ENCODE measurements at places on chromosomes 16 and 17.

- DNase-seq = no peak
Measured at GRCh38 chr16:1327619-1327947, 5.9 kb upstream of the BAIAP3 start.

DNA sequence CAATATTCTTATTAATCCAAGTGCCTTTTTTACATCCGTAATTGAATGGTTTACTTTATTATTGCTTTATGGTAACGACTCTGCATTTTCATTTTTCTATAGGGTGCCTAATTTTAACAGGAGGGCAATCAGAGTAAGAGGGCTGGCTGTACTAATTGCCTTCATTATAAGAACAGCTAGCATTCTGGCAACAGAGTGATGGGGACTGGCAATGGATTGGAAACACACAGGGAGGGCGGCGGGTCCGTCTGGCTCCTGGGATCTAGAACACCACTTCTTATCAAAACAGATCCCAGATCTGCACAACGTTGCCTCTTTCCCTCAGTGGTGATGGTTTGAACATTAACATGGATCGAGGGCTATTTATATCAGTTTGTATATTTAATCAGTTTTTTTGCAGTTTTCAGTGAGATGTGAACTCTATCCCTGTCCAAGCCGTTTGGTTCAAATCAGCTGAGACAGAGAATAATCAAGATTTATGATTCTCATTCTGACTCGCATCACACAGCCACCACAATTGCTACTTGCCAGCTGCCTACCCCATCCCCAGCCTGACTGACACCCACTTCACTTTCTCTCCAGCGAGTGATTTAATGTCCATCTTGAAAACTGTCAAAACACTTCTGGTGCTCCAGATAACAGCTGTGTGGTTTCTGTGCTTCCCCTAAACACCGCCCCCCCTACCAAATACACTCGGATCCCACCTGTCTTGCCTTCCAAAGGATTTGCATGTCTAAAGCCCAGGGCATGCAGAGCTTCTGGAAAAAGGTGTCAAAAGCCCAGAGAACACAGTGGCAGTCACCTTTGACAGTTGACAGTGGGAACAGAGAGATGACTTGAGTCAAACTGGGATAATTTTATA, 327.9 kb downstream of the HS3ST4 start:
- no peak for DNase-seq

DNA sequence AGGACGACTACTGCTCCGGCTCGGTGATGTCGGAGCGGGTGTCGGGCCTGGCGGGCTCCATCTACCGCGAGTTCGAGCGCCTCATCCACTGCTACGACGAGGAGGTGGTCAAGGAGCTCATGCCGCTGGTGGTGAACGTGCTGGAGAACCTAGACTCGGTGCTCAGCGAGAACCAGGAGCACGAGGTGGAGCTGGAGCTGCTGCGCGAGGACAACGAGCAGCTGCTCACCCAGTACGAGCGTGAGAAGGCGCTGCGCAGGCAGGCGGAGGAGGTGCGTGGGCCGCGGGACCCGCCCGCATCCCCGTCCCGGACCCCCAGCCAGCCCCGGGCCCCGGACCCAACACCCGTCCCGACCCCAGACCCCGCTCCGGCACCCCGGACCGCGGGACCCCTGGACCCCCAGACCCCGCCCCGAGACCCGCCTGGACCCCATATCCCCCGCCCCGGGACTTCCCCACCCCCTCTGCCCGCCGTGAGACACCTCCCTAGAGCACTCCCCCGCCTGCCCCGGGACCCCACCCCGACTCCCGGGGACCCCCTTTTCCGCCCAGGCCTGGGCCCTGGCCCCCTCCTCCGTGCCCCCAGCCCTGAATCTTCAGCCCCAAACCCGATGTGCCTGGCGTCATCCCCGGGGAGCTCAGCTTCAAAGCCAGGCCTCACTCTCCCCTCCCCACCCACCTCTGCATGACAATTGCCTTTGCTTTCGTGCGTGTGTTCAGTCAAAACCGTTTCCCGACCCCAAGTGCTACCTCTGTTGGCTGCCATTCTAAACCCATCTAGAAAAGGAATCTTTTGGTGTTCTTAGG, 594 bp downstream of the MAPK8IP3 start:
- DNase-seq = peak; percentile 52

DNA sequence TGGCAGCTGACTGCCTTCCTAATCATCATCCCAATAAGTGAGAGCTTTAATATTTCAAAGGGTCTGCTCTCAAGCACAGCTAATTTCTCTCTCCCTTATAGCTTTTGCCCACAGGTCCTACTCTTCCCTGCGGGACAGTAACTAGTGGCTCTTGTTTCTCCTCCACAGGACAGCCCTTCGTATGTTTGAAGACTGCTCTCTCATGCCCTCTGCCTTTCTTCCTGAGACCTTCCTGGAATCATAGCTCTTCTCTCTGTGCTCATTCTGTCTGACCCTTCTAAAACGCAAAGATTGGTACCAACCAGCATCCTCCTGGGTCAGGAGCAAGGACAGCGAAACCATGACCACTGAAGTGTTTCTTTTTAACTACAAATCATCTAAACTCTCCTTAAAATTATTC, 168.9 kb downstream of the GRIN2A start:
- no peak for DNase-seq

- peak; percentile 60 for DNase-seq
Measured at GRCh38 chr17:7557775-7558543, 591 bp upstream of the TNFSF13 start.

- no peak for DNase-seq
Measured at GRCh38 chr16:20122011-20122410, 48.3 kb upstream of the GPR139 start.

DNA sequence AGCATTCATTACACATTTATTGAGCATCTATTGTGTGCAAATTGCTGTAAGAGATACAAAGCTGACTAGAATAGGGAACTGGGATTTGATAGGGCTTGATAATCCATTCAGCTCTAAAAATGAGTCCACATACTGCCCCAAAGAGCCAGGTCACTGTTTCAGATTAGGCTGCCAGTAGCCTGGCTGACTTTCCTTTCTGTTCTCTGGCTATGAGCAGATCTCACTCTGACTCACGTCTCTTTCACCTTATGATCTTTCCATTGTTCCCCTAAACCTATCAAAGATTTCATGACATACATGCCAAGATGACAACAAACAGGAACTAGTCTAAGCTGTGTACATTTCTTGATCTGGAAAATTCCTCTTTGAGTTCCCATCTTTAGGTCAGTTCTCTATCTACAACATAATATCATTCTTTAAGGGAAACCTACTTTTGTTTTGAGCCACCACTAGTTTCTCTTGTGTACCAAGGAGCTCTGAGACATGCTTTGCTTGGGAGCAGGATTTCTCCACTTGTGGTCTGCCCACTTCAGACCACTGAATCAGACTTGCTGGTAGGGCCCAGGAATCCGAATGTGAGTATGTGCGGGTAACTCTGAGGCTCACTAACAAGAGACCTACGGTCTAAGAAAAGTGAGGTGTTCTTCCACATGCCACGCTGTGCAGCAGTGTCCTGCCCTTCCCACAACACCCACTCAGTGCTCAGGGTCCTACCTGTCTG, 40.9 kb upstream of the ICAM2 start:
- no peak for DNase-seq

DNA sequence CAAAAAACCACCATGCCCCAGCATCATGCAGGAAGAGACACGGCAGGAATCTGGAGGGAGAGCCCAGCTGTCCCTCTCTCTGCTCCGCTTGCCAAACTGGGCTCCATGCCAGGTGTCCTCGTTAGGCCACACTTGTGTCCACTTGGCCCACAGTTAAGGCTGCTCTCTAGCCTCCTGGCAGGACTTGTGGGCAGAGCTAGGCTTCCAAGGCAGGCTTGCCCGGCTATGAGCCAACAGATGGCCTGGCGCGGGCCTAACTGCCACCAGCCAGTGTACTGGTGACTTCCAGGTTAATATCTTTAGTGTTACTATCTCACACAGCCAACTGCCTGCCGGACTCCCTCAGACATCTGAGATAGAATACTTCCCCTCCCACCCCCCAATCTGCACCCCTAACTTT, 10.6 kb downstream of the ATP6V0D1 start:
- DNase-seq = peak; percentile 74

DNA sequence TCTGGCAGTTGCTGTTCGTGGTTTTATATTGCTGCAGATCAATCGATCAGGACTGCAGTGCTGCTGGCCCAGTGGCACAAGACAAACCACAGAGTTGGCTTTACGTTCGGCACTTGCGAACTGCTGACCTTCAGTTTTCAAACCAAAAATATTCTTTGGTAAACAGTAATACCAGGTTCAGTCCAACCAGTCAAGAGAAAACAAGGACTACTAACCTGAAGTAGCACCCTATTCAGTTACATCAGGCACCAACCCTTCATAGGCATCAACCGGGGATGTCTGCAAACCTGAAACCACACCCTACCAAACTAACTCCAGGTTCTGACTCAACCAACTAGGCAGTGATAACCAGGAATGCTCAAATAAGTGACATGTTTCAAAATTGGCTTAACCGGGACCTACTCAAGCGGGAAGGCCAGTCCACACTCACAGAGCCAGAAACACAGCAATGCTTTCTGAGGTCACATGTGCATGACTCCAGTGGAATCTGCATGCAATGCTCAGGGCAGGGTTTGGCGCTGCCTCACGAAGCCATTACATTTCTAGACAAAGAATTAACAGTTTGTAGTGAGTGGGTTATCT, 91.1 kb downstream of the SMG6 start:
- DNase-seq = no peak

GRCh38 chr16:57612494-57612893, 15.9 kb upstream of the ADGRG1 start:
- DNase-seq = no peak

DNA sequence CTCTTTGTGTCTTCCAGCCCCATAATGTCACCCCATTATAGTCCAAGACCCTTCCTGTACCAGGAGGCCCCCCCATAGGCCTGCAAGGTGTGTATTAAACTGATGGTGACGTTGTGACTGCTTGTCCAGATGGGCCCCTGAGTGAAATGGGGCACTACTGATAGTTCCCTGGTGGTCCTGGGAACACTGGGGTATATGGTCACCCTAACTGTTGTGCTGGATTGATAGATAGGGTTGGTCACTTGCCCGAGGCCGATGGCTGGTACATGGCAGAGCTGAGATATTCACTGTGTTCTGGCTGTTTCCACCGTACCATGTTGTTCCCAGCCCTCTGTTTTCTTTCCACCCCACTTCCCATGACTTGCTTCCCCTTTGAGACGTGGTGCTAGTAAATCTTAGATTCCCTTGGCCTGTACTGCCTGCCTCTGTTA, 4.3 kb downstream of the CNP start:
- no peak for DNase-seq

- no peak for DNase-seq
Measured at GRCh38 chr16:81556715-81557284, 112.2 kb downstream of the CMIP start.

- peak; percentile 56 for DNase-seq
Measured at GRCh38 chr16:11915114-11915643, 577 bp downstream of the GSPT1 start.

- DNase-seq = no peak
Measured at GRCh38 chr17:55582897-55583296, 71.6 kb upstream of the SMIM36 start.

GRCh38 chr16:89052890-89053724, 40.5 kb upstream of the ACSF3 start:
- DNase-seq = peak; percentile 70

DNA sequence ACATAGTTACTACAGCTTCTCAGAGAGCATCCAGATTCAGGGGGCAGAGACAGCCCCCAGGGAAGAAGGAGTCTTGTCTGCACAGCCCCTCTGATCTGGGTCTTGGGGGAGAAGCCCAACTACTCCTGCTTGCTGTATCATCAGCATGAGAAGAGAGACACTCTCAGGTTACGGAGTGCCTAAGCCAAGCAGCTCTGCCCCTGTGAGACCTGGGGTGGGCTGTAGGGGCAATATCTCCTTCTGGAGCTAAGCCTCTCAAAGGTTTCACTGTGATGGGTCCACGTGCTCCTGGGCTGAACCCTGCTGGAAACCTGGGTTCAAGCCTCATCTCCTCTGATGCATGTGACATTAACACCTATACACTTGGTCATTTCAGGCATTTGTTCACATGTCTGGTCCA, 123.2 kb downstream of the CPPED1 start:
- DNase-seq = no peak

DNA sequence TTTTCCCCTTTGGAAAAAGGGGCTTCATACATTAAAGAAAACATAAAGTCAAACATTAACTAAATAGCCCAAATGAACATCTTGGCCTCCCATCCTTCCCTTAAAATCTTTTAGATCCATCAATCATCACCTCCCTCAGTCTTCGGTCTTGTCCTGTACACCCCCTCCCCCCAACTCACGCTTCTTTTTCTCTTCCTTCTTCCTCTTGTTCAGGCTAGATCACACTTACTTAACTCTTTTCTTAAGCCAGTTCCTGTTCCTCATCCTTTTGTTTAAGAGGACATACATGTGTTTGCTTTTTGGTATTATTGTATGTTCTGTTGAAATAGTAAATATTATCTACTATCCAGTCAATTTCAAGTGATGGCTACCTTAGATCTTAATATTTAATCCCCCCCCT, 5.5 kb downstream of the MFSD6L start:
- DNase-seq = no peak

- DNase-seq = no peak
Measured at GRCh38 chr17:81491181-81491581, 21.4 kb downstream of the ACTG1 start.

DNA sequence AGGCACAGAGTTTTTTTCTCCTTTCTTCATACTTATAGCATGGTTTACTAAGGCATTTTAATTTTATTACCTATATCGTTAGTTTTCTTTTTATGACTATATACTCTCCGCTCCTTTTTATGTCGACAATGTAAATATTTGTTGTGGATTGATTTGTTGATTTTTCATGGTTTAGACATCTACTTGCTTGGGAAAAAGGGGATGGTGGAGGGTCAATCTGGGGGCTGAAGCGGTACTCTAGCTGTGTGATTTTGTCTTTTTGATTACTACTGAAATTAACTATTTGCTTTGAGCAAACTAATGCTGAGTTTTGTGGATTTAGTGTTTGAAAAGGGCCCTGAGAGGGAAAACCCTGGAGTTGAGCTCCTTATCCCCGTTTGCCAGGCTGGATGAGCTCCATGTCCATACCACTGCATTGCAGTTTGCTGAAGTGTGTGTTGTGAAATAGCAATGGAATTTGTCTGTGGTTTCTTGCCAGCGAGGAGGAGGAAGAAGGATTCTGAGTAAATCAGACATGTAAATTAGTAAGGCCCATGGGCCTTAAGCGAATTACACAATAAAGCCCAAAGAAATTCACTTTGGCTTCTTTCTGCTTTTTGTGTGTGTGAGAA, 72.0 kb downstream of the FTO start:
- no peak for DNase-seq

GRCh38 chr16:78106686-78107085, 7.2 kb downstream of the WWOX start:
- DNase-seq = no peak

DNA sequence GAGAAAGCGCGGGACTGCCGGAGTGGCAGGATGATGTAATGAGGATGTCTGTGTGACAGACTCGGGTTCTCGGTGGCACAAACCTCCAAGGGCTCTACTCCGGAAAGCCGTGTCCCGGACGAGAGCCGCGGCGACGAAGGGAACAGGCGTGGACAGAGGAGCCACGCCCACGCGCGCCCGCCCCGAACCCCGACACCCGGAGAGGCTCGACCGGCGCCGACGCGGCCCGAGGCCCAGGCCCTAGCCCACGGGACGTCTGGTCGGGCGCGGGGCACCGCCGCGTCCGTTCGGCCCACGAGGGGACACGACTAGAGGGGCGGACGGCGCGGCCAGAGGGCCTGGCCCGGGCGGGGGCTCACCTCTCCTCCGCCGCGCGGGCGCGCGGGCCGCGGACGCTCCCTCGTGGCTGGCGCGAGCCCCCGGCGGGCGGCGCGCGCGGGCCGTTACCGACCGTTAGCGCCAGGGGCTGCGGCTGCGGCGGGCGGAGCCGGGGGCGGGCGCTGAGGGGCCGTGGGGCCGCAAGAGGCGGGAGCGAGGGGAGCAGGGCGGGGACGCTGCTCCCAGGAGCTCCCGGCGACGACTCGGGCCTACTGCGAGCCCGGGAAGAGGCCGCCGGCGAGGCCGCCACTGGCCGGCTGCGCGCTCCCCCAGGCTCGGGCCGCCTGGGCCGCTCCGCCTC, 2.1 kb upstream of the IRX5 start:
- DNase-seq = peak; percentile 7

Measured in frontal cortex (tissue), 4 donors.